ENCODE measurements at places on chromosomes 13 and 19.

DNA sequence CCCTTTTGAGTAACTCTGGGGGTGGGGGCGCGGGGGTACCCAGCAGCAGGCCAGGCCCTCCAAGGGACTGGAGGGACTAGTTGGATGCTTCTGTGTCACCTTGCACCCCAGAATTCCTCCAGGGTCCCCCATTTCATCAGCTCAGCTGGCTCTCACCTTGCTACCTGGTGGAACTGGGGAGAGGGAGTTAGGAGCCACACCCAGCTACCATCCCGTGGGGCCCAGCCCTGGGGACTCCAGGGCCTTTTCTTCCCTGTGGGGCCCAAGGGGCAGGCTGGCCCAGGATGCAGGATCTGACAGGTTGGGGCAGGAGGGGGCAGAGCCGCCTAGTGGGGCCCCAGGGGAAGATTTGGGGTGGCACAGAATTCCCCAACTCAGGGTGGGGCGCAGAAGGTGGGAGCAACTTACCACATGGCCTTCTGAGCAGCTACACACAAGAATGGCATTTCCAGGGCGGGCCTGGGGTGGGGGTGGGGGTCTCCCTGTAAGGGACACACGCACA is 32.8 kb upstream of the NANOS3 start:
- DNase-seq, result no peak

DNA sequence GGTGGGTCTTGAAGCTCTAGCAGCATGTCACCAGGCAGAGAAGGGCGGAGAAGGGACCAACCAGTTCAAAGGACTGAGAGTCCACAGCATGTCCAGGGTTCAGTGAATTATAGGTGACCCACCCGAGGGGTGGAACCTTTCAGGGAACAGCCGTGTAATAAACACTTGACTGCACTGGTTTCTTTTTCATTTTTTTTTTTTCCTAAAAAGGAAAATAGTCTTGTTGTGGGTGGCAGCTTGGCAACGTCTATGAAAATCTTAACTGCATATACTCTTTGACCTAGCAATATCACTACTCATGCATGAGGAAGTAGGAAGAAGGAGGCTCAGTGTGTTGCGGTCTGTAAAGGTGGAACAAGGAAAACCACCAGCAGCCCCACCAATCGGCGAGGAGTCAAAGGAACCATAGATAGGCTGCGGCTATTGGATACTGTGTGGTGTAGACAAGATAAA is 13.0 kb upstream of the MYH14 start:
- no peak for DNase-seq

DNA sequence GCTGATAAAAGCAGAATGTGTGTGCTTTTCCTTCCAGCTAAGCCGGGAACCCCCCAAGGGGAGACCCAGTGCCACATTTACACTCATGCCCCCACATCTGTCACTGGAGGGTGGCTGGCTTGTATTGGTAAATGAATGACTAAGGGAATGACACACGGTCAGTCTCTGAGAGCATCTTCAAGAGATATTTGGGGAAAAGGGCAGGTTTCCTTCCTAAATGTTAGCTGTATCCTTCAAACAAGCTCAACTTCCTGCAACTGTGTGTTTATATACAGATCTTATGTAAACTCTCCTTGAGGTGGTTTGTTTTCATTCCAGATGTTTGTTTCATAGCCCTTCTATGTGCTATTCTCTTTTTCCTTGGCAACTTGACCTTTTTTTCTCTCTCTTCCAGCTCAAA is 192.6 kb downstream of the COL4A1 start:
- DNase-seq, result no peak

DNA sequence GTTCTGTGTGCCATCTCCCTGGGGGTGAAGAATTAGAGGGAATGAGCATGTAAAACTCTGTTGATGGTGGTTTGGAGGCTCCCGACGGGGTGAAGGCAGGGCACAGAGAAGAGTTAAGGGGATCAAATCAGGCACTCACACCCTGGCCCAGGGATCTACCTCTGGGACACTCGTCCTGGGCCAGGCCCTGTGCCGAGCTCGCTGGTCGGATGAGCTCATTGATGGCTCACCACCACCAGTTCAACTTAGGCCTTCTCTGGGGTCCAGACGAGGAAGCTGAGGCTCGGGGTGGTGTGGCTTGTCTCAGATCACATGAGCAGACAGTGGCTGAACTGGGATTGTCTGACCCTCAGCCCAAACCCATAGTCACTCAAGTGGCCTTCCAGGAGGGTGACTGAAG is 1.6 kb downstream of the NACC1 start:
- DNase-seq, result no peak

- DNase-seq, result no peak
Measured at GRCh38 chr13:32059511-32059984, 28.0 kb downstream of the FRY start.

DNA sequence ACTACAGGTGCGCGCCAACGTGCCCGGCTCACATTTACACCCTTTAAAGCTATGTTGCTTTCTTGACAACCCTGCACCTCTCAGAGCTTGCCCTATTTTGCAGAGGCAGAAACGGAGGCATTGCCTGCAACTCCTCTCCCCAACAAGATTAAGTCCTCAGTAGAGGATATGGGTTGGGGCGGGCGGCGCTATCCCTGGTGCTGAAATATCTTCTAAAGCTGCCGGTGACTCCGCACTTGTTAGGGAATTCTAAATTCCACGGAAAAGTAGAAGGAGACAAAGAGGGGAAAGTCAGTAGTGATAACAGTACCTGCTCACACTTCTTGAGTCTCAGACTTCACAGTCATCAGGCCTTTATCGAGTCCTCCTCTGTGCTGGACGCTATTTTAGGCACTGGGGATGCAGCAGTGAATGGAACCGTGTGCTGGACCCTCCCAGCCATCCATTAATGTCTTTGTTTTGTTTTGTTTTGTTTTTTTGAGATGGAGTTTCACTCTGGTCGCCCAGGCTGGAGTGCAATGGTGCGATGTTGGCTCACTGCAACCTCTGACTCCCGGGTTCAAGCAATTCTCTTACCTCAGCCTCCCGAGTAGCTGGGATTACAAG is 18.0 kb downstream of the SLC5A5 start:
- DNase-seq, result peak; percentile 43

DNA sequence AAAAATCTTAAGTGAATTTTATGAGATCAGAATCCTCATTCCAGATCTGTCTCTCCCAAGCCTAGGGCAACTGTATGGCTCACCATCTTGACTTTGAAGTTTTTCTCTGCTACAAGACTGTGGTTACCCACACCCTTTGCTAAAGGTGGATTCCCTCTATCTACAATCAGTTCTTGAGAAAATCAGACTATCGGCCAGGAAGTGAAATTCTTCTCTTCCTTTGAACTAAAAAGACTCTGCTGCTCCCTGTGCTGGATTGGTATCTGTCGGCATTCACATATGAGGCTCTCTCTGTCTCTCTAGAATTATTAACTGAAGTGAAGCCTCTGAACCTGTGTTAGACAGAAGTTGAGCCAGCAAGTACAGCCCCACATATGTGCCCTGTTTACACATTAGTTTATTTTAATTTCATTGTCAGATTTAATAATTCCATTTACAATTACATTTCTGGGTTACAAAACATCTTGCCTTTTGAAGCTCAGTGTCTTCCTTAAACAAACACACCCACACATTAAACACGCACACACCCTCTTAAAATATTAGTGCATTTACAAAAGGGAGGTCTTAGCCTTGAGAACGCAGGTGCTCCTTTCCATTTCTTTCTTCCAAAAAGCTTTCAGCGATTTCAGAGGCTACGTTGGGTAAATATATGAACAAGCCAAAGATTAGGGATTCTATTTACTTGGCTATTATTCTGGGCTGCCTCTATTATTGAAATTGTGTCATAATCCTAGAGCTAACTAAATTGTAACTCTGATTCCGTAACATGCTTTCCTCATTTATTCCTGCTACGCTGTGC is 145.7 kb downstream of the MIPEP start:
- no peak for DNase-seq

DNA sequence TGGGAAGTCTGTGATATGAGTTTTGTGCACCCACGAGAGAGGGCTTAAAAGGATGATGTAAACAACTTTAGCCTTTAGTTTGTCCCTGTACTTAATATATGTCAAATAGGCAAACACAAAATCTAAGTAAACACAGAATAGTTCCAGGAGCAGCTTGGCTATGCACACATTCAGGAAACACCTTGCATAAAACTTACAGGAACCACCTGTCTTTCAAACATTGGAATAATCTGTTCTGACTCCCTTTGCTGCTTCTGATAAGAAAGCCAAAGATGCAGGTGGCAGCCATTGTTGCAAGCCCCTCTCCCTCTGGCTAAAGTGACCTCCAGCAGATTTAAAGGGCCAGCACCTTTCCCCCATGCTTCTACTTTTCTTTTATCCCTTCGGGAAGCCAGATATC is 4.7 kb downstream of the EEF1AKMT1 start:
- DNase-seq, result no peak

DNA sequence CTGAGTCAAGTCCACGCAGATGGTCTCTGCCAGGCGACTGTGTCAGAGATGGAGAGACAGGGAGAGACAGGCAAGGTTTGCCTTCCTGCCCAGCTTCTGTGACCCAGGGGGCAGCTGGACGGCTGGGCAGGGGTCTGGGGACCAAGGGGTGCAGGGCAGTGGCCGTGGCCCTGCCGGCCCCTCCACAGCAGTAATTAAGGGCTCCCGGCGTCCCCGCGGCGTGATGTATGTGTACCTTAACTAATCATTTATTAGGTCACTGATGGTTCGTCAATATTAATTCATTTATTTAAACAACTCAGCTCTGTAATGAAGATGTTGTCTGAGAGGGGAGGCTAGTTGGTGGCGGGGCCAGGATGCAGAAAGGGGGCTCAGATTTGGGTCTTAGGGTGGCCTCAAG is 28.6 kb upstream of the TCF3 start:
- DNase-seq, result no peak

- peak; percentile 43 for DNase-seq
Measured at GRCh38 chr19:45499196-45500180, 1.2 kb downstream of the PPM1N start.

DNA sequence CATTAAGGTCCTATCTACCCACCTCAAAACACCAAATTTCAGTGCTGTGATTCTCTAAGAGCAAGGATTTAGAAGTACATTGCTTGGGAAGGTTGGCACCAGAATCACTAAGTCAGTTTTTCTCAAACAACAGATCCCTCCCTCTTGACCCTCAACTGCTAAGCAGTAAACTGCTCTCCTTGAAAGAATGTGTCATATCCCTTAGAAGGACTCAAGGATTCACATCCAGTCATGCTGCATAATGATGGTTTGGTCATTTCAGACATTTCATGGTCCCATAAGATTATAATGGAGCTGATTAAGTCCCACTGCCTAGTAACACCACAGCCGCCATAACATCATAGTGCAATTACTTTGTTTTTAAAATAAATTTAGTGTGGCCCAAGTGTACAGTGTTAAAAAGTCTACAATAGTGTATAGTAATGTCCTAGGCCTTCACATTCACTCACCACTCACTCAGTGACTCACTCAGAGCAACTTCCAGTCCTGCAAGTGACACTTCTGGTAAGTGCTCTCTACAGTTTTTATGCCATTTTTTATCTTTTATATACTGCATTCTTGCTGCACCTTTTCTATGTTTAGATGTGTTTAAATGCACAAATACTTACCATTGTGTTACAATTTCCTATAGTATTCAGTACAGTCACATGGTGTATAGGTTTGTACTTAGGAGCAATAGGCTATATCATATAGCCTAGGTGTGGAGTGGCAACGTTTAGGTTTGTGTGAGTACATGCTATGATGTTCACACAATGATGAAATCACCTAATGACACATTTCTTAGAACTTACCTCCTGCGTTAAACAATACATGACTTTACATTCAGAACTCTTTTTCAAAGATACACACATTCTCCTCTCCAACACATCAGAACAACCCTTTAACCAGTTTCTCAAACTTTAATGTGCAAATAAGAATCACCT is 15.7 kb upstream of the CCDC169 start:
- no peak for DNase-seq

DNA sequence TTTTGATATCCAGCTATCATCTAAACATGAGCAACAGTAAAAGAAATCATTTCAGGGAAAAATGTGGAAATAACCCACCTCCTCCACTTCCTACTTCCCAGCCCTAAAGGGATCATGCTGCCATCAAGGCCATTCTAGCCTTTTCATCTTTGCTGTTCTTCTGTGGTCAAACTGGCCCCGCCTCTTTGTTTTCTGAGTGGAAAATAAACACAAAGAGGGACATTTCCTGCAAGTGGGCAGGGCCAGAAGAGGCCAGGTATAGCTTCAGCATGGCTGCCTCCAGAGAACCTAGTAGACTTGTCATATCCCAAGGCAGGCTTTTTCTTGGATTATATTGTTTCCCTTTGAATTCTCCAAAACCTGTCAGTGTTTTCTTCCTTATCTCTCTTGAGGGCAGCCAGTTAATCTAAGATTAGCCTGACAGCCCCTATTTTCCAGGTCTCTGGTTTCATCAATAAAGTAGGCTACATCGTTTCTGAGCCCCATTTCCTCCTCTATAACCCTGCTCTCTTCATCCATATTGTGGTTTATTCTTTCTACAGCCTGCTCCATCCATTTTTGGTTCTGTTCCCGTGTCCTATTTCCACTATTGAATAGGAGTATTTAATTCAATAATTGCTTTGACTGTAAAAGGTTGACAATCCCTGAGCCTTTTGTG is 117.6 kb downstream of the GPC6 start:
- DNase-seq, result no peak

DNA sequence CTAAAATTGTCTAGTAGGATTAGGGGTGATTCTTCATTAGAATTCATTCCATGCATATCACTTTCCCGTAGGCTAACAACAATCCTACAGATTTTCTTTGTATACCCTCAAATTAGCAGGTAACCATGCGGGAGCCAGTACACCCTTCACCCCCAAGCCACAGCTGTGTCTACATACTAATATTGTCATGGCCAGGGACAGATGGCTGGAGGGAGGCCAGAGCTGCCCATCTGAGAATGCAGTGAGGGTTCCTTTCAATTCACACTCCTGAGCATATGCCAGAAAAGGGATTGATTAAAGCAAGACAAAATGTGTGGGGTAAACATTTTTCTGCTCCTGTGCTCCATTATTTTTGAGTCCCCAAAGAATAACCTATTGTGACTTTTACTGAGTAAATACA is 68.9 kb downstream of the FREM2 start:
- no peak for DNase-seq

DNA sequence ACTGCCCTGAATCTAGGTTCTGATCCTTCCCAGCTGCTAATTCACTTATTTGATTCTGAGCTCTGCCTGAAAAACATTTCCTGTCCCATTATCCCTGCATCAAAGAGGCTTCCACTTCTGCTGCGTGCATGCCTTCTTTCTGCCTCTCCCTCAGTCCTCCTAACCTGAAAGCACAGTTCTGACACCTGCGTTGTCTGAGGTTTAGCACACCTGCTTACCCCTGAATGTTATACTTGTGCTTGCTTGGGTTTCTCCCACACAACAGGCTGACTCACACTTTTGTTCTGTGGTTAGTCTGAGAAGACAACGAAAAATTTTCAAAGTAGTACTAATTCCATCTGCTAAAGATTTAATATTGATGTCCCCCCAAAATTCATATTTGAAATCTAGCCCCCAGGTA is 3.1 kb upstream of the SOHLH2 start:
- no peak for DNase-seq

DNA sequence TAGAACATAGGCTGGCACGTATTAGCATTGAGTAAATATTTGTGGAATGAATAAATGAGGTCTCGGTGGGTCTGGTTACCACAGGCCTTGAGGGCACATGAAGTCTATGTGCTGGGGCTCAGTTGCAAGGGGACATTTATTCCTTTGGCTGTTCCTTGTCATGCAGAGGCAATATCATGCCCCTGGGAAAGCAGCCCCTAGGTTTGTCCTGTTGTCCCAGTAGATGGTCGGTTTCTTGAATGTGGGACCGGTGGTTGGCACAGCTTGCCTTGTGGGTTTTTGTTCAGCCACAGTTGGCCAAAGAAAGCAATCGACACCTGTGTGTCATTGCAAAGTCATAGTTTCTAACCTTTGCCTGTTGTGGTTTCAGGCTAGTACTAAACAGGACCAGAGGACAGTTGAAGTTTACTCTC is 24.7 kb upstream of the GPR183 start:
- no peak for DNase-seq
